Tongue (tissue), 3 donors: ENCODE measurements at places on chromosomes 3 and 15.

GRCh38 chr3:127990461-127990860 is 61.8 kb upstream of the SEC61A1 start:
- DNase-seq = no peak

DNA sequence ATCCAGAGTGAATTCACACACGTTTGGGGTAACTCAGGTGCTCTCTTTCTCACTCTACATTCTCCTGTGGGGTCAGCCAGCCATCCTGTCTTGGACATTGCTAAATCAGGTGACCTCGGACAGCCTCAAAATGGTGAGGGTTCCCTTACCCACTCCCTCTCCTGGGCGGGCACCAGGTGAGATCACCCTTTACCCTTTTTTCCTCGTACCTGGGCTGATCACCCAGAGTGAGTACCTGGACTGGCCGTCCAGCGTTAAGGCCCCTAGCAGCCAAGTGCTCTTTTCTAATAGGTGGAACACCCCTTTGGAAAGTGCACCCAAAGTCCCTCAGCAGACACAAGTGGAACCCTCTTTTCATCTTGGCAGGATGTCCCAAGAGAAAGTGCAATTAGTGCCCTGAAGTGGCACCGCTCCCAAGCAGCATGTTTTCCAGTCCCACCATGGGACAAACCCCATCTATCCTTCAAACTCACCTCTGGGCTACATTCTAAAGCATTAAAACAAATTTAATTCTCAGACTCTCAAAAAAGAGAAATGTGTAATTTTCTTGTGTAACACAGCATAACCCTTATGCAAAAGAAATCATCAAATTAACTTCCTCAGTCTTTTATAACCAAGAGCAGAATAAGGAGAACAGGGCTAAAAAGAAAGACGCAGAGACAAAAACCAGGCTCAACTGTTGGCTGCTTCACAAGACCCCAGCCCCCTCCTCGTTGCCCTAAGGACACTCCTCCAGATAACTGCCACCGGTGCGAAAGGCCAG is 20.7 kb downstream of the TRANK1 start:
- no peak for DNase-seq

DNA sequence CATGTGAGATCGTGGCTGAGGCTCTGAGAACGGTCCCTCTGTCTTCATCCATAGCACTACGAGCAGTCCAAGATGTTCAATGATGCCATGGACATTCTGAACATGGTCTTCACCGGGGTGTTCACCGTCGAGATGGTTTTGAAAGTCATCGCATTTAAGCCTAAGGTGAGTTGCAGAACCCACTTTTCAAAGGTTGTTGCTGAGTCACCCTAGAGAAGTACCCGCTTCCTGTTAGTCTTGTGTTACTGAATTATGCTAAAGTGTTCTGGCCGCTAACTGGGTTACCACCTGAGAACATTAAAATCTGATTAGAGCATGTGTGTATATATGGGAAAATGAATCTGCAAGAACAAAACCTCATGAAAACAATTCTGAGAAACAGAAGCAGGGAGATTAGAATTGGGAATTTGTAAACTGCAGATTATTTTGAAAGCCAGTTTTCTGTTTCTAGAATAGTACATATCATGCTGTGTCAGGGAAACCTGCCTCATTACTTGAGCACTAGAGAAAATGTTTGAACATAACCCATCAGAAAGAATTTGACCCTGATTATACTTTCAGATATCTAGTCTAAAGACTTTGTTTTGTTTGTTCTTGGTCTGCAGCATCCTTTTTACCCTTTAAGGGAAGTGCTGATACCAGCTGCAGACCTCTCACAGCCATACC is 92.6 kb downstream of the CHDH start:
- no peak for DNase-seq

DNA sequence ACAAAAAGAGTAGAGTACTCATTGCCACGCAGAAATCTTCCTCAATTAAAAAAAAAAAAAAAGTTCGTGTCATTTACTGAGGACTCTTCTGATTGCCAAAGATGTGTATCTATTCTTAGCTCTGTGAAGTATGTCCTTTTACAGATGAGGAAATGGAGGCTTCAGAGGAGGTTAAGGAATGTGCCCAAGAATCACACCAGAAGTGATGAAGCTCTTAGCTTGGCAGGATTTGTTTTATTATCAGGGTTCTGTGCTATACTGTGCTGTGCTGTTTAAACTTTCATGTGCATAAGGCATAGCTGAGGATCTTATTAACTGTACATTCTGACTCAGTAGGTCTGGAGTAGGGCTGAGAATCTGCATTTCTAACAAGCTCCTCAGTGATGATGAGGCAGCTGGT is 665.2 kb upstream of the ADAMTS9 start:
- DNase-seq = no peak

- no peak for DNase-seq
Observed at GRCh38 chr15:71111181-71111565, 4.1 kb upstream of the THSD4 start.
